ENCODE measurements at places on chromosomes 1 and 21.
A peak's percentile ranks its signal among the peaks of the same experiment; 100 is the strongest.

DNA sequence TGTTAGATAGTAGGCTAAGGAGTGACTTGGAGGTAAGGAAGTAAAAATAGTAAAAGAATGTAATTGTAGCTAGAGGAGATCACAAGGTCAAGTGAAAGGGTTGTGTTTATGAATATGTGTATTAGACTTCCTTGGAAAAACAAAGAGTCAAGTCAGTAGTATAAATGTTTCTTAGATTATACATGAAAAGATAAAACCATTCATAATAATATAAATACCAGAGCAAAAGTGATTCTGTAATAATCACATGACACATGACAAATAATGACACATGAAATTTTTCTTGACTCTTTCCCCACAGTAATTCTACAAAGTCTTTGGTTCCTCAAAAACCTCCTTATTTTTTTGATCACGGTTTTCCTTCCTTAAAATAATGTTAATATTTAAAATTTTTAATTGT lies 56.4 kb downstream of the IVNS1ABP start:
- no peak for DNase-seq

- no peak for DNase-seq
These were observed 43.6 kb upstream of the IFFO2 start for GRCh38 chr1:19000065-19000464.

DNA sequence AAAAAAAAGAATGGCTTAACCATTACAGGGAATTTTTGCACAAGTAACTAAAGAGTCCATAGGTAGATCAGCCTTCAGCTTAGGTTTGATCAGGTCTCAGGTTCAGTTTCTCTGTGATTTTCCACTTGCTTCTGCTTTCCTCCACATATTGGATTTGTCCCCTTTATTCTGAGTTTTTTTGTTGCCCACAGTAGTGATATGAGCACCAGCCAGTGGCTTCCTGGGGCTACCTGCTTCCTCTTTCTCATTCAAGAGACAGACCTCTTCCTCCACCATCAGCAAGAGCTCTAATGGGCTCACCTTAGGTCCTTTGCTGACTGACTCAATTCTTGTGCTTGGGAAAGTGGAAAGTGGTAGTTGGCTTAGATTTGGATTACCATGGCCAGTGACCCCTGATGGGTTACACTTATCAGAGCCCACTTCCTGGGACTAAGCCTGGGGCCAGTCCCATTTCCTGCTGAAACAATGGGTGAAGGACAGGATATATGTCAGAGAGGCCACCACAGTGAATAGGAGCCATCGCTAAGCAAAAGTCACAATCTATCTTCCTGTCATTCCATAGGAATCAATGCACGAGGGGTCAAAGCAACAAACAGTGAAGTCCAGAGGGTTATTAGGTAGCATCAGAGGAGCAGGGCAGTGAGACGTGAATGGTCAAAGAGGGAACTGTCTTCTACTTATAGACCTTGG lies 12.8 kb upstream of the PLA2G2E start:
- DNase-seq = no peak

DNA sequence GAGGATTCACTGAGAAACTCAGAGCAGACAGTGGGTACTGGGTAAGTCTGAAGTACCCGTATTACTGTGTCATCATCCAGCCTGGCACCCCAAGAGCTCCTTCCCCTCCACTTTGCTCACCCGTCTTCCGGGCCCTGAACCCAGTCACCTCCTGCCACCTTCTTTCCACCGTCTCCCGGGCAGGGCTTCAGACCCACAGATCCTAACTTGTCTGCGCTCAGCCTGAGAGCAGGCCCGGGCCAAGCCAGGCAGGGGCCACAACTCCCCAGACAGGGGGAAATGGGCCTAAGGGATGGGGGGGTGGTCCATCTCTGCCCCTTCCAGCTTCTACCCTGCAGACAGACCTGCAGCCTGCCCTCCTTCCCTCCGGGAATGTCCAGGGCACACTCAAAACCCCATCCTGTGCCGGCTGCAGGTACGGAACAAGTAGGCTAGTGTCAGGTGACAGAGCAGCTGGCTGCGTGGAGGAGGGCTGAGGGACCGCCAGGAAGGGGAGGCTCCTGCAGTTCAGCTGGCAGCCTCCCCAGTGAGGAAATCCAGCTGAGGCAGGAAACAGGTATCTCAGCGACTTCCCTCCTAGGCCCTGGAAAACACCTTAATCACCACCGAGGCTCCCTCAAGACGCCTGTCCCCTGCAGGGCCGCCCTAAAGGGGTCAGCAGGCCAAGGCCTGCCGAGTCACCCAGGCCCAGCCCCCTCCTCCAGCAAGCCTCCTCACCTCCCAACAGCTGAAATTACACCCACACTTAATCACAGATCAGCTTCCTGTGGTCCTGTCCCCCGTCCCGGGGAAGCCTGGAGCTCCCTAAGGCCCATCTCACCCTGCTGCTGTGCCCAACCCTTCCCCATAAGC lies 3.5 kb downstream of the HSPG2 start:
- DNase-seq = no peak

DNA sequence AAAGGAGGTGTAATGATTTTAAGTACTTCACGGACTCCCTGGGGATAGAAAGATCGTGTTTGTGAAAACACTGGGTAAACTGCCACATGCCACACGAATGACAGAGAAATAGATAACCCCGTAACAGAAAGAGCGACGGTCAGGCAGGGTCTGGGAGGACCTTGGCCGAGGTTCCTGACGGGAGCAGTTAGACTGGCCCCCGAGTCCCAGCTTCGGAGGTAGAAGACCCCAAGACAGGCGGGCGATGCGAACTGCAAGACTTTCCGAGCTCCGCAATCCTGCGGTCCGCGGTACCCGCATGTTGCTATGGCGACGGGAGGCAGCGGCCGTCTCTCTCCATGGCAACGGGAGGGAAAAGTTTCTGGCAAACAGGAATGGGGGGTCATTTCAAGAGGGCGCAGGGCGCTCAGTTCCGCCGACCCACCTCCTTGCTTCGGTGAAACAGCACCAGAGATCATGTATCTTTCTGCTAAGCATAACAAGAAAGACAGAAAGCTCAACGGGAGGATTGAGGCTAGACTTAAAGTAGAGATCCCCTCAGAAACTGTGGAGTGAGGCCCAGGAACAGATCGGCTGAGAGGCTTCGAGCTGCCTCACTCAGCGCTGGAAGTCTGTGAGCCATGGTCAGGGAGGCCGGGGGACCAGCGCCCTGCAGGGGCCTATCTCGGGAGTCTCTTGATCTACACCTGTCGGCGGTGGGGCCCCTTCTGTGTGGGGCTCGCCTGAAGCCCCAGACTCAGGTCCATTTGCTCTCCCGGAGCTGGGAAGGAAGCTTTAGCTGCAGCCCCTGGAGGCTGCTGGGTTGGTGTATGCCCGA lies 685 bp upstream of the SYT6 start:
- no peak for DNase-seq

- DNase-seq = no peak
These were observed 11.1 kb upstream of the USP25 start for GRCh38 chr21:15718711-15719110.

DNA sequence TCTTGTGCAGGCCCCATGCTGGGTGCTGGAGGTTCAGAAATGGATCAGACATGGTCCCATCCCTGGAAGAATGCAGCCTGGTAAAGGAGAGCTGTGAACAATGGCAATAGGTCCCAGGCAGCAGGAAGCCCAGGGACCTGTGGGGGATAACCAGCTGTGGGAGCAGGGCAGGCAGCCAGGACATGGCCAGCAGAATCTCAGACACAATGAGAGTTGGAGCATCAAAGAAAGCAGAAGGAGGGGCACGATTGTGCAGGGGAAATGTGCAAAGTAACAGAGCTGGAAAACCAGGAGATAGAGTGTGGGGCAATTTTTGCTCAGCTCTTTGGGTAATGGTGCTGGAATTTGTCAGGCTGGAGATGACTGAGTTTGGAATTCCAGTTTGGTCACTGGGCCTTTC lies 44.3 kb downstream of the C8B start:
- no peak for DNase-seq

- no peak for DNase-seq
These were observed 146.2 kb downstream of the ZSCAN20 start for GRCh38 chr1:33618636-33619035.

GRCh38 chr21:27298465-27298864 lies 331.6 kb upstream of the ADAMTS5 start:
- DNase-seq = no peak

DNA sequence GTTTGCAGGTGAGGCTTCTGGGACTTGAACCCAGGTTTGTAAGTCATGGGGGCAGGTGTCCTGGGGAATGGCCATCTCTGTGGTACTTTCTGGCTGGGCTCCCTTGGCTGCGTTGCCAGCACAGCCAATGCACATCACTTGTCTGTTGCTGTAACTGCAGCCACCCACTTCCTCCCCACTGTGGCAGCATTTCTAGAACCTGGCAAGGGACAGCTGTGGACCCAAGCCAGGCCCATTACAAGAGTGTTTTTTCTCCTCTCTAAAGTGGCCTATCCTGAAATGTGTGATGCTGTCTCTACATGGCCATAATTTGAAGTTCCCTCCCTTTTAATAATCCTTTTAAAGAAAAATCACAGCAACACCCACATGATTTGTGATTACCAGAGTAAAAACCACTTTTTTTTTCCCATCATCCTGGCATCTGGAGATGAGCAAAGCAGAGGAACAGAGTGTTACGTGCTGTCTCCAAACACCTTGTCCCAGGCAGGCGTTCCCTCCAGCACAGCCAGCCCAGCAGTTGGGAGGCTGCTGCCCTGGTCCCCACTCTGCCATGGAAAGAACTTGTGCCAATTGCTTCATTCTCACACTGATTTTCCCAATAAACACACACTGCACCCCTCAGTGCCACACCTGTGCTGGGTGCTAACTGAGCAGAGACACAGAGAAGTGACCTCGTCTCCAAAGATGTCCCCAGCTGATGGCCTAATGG lies 360.6 kb upstream of the USP24 start:
- no peak for DNase-seq

- no peak for DNase-seq
These were observed 82.2 kb upstream of the AK4 start for GRCh38 chr1:65065524-65066418.

- DNase-seq = no peak
These were observed 13.3 kb upstream of the GNG12 start for GRCh38 chr1:67846538-67846937.

DNA sequence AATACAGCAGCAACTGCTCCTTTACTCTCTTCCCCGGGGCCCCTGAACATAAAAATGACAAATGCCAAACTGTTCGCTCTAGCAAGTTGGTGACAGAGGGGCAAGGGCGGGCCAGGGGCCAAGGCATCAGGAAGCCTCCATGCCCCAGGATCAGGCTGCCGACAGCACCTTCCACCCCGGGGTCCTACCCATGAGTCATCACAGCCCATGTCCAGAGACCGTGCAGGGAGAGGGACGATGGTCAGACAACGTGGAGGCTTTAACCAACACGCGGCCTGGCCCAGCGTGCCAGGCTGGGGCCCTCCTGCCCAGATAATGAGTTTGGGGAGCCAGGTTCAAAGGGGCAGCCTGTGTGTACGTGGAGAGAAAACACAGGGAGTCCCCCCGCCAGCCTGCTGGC lies 90.5 kb downstream of the CASZ1 start:
- DNase-seq = no peak

DNA sequence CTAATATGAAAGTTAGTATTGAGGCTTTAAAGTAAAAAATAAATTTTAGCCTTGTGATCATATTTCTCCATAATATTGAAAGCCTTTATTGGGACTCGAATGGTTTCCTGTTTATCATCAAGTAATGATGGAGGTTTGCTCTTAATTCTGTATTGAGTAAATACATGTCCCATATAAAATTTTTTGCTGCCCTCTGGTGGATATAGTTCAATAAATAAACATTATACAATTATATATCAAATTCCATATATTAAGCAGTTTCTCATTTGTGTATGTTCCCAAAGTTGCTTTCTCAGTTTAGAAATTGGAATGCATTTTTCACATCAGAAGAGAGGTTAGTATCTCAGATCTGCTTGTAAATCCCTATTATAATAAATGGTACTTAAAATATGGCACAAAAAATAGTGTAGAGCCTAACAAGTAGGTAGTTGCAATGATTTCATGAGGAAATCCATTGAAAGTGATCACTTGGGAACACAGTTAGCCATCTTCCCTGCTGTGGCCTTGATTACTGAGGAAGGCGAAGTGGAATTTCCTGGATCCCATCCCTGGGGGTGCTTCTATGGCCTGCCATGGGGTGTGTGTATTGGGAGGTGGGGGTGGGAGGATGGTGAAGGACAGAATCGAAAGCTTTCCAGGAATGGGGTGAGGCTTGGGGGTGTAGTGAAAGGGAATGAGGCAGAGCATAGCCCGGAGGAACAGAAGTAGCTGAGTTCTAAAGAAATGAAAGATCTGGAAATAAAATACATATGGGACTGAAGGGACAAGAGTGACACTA lies 84.1 kb upstream of the C21orf91 start:
- peak; percentile 9 for DNase-seq

DNA sequence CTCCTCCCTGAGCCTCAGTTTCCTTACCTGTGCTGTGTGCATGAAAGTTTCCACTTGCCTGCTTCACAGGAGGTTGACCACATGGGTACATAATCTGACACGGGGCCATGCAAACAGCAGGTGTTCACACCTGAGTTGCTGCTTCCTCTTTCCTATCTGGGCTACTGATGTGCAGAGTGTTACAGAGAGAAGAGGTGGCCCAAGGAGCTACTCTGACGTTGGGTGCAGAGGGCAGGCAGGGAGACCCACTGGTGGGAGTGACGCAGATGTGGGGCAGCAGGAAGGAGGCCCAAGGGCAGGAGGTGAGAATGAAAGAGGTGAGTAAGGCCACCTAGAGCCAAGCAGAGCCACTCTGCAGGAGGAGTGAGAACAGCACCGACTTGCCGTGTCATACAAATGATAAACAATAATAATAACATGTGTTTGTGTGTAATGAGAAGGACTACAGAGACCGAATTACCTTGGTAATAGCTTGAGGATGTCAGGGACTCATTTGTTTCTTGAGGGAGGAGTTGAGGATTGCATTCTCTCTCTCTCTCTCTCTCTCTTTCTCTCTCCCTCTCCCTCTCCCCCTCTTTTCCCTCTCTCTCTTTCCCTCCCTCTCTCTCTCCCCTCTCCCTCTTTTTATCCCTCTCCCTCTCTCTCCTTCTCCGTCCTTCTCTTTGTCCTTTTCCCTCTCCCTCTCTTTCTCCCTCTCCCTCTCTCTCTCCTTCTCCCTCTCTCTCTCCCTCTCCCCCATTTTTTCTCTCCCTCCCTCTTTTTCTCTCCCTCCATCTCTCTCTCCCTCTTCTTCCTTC lies 87.4 kb upstream of the IGSF21 start:
- no peak for DNase-seq

DNA sequence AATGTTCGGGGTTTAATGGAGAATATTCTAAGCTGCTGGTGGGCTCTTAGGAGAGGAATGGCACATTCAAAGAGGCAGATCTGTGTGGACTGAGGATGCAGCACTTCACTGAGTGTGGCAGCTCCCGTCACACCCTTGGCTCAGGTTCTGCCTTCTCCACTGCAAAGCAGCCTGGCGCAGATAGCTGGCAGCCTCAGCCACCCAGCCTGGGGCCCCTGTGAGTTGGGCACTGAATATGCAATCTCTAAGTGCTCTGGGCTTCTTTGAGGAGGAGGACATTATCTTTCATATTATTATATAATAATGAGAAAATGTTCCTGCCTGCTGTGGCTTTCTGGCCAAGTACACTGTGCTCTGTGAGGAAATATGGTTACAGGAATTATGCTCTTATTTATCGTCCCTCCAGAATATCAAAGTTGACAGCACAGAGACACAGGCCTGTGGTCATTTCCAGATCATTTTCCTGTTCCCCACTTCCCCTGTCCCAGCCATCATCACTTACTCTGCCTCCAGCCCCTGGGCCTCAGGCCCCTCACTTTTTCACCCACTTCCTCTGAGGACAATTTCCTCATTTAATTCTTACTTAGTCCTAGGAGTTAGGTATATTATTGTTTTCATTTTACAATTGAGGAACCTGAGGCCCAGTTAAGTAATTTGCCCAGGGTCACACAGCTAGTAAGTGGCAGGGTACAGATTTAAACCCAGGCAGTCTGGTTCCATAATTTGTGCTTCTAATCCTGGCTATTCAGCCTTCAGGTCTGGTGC lies 53.6 kb downstream of the MAB21L3 start:
- no peak for DNase-seq

- no peak for DNase-seq
These were observed 130.7 kb upstream of the IGSF21 start for GRCh38 chr1:17976854-17977253.

Data from NCI-H1436 treated with DMSO at 0.1 percent for 48 hours (cell line).